Stimulated activated CD8-positive, alpha-beta memory T cell treated with anti-CD3 and anti-CD28 coated beads, Interleukin-7, amount 100 ng/mL, for 1 hour (primary cell): ENCODE measurements at places on chromosomes 2 and 18.

- DNase-seq: no peak
Observed at GRCh38 chr2:135048122-135048521, 875 bp upstream of the MAP3K19 start.

DNA sequence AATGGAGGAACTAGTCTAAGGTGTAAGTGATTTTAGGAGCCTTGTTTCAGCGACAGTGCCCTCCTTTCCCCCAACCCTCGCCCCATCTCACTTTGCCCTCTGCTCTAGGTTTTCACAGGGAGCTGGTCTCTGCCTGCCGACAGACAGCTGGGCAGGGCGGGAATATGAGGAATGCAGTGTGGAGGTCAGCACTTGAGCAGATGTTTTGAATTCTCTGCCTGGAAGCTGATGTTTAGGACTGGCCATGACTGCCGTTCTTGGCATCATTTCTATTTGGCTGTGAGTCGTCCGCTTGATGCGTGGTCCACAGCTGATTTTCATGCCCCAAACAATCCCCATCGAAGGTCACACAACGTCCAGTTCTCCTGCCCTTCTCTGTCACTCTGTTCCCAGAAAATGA is 55.1 kb upstream of the SIX3 start:
- no peak for DNase-seq

- no peak for DNase-seq
Observed at GRCh38 chr2:72181616-72182015, 34.0 kb upstream of the CYP26B1 start.

DNA sequence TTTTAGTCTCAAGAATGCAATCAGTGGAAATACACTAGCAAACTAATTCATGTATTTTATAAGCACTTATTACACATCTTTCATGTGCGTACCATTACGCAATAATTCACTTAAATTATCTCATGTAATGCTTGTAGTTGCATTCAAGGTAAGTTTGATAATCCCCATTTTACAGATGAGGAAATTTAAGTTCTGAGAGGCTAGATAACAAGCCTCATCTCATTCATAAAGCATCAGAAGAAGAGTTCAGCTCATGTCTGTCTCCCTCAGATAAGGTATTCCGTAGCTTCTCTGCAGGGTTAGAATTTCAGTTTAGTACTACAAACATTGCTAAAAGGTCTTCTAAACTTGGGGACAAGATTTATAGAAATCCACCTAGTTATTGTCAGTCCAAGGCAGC is 47.8 kb downstream of the HNMT start:
- DNase-seq: no peak

DNA sequence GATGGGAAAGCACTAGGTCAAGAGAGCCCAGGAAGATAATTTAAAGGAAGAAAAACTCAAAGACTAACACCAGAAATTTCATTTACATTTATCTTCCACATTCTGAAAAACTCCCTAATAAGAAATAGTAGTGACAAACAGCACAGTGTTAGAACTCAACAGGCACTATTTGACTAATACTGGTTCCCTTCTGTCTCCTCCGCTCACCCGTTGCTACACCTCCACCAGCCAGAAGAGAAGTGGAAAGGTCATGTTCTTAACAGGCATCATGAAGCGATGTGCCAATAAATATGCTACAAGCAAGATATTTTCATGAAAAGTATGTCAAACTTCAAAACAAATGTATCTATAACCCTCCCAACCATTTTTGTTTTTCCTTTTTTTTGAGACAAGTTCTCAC is 5.7 kb downstream of the ROCK1 start:
- no peak for DNase-seq

- no peak for DNase-seq
Observed at GRCh38 chr2:203280428-203281064, 41.7 kb downstream of the CYP20A1 start.

DNA sequence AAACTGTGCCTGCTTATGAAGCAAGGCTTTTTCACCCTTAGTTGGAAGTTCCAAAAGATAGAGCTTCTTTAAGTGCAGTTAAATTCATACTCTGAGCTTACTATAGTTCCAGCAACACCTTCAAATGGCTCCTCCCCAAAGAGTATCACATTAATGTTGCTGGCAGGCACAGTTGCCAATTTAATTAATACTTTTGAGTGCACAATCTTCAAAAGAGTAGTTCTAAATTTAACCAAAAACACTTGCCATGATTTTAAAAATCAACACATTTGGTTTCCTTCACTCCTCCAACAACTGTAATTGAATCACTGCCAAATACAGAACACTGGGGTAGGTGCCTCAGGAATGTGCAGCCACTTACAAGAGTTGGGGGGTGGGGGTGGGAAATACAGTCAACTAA is 150.6 kb upstream of the UBE2E3 start:
- DNase-seq: no peak

- DNase-seq: no peak
Observed at GRCh38 chr2:180819106-180819505, 161.3 kb upstream of the UBE2E3 start.

- no peak for DNase-seq
Observed at GRCh38 chr2:45273412-45274249, 264.4 kb upstream of the SIX2 start.

GRCh38 chr2:108346827-108347226 is 30.9 kb upstream of the SULT1C4 start:
- DNase-seq: no peak

- DNase-seq: no peak
Observed at GRCh38 chr2:179268277-179268925, 3.8 kb upstream of the SESTD1 start.
